ENCODE measurements at places on chromosomes 2 and 18.

- DNase-seq, result peak; percentile 27
Measured at GRCh38 chr2:112646791-112647689, 1.3 kb downstream of the SLC20A1 start.

- DNase-seq, result no peak
Measured at GRCh38 chr2:26585966-26586365, 55.2 kb downstream of the CIB4 start.

DNA sequence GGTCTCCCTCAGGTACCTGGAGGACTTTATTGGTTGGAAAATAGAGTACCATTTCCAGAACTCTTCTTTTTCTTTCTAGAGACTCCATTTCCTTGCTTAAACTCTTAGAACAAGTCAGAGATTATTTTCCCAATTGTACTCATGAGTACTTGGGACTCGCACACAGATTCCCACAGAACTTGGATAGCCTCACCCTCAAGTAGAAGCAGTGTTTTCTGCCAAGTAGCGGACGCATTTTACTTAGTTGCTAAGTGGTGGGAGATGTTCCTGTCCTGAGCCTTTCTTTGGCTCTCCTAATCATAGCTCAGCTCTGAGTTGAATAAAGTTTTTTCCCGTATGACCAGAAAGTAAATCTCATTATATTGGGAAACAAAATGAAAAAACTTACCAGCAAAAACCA, 17.2 kb downstream of the SLC30A3 start:
- no peak for DNase-seq

DNA sequence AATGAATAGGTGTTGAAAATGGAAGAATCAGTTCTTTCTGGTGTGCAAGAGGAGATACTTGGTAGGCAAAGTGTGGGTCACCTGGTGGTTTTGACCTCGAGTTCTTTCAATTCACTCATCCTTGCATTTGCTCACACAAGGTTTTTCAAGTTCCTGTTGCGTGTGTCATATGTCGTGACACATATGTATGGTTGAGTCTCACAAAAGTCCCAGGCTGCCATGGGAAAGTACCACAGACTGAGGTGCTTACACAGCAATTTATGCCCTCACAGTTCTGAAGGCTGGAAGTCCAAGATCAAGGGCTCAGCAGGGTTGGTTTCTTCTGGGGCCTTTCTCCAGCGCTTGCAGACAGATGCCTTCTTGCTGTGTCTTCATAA, 64.4 kb downstream of the NCK2 start:
- DNase-seq, result no peak

DNA sequence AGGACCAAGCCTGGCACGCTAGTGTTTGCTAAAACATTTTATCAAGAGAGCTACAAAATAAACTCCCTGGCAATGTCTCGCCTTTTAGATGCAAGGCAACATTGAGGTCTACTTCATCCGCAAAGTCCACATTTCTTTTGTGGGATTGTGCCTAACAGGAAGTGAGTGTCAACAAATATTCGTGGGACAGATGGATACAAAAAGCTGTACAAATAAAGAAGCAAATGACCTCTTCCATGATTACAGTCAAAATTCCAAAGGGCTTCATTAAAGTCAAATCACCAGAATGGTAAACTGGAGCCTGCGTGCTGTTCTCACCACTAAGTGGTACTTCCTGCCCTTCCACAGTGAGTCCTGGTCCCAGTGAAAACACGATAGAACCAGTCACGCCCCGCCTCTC, 40.4 kb downstream of the L3MBTL4 start:
- peak; percentile 20 for DNase-seq

GRCh38 chr18:8967573-8967972, 134.9 kb upstream of the NDUFV2 start:
- DNase-seq, result no peak

- no peak for DNase-seq
Measured at GRCh38 chr18:10057894-10058791, 144.3 kb downstream of the VAPA start.

DNA sequence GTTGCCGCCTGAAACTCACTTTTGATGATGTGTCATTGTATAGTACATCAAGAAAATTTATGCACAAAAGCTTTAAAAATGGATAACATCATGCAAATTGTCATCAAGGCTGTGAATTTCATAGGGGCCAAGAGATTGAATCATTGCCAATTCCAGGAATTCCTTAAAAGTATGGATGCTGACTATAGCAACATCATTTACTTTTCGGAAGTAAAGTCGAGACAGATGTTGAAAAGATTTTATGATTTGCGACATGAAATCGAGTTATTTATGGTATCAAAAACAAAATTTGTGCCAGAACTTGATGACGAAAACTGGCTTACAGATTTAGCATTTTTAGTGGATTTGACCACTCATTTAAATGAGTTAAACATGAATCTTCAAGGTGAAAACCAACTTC, 56.3 kb downstream of the ASB1 start:
- DNase-seq, result no peak

GRCh38 chr2:41863062-41863461, 184.8 kb upstream of the PKDCC start:
- no peak for DNase-seq

DNA sequence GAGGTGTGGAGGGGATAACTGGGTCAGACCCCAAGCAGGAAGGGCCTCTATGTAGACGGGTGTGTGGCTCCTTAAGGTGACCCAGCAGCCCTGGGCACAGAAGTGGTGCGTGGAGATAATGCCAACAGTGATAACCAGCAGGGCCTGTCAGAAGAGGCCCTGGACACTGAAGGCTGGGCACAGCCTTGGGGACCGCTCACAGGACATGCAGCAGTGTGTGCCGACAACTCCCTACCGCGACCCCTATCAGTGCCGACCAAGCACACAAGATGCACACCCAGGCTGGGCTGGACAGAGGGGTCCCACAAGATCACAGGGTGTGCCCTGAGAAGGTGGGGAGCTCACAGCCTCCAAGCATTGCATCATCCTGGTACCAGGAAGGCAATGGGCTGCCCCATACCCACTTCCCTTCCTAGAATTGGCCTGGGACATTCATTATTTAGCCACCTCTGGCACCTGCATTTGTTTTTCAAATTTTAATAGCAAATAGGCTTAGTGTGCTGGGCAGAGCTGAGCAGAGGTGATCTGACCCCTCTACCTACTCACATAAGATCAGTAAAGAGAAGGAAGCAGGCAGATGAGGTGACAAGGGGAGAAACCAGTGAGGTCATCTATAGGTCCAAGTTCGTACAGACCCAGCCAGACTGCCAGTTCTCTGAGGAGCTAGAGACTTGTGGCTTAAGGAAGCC, 55.2 kb downstream of the BCL11A start:
- no peak for DNase-seq
